ENCODE measurements at places on chromosomes 11 and 22. TPM values are rescaled to one million over a fixed set of nuclear protein-coding genes. Genes with fewer than 3 reads are reported as not detected.

DNA sequence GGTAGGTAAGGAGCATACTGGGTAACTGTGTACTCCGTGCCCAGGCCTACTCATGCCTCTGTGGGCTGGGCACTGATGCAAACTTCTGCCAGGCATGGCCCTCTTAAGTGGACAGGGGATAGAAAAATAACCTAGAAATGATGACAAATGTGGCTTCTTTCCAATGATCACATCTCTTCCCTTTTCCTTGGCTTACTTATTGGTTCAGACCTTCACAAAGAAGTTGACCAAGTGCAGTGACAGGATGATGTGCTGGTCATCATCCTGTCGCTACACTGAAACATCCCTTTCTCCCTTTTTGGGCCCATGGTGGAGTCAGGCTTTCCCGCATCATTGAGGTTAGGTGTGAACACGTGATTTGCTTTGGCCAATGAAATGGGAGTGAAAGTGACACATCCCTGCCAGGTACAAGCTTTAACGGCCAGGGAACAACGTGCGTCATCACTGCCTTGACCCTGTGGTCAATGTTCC lies 31.8 kb upstream of the APOBEC3A start:
- H3K27me3 ChIP-seq: peaks cover 18% of the 10 kb centered on the region
- DNase-seq: no peak
- H3K4me3 ChIP-seq: no peak overlapping the region
- no peak overlapping the region for H3K27ac ChIP-seq
- peaks cover 32% of the 10 kb centered on the region for H3K4me1 ChIP-seq

DNA sequence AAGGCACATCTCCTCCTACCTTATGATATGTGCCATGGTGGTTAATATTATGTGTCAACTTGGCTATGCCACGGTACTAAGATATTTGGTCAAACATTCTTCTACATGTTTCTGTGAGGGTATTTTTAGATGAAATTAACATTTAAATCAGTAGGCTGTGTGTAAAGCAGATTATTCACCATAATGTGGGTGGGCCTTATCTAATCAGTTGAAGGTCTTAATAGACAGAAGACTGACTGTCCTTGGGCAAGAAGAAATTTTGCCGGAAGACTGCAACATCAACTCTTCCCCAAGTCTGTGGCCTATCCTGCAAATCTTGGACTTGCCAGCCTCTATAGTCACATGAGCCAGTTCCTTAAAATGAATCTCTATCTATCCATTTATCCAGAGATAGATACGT lies 380.1 kb upstream of the DDI1 start:
- H3K4me3 ChIP-seq: no peak overlapping the region
- peaks cover 54% of the 10 kb centered on the region for H3K4me1 ChIP-seq
- DNase-seq: no peak
- H3K27ac ChIP-seq: no peak overlapping the region

POU2AF2 gene
- total RNA-seq: not detected

- H3K36me3 ChIP-seq: no peaks in the 10 kb centered on the region
- H3K27me3 ChIP-seq: peaks cover 10% of the 10 kb centered on the region
- peaks cover 16% of the 10 kb centered on the region for H3K4me1 ChIP-seq
- DNase-seq: peak; percentile 20
Observed at GRCh38 chr11:93648158-93648557, 13.3 kb upstream of the CEP295 start.

DNA sequence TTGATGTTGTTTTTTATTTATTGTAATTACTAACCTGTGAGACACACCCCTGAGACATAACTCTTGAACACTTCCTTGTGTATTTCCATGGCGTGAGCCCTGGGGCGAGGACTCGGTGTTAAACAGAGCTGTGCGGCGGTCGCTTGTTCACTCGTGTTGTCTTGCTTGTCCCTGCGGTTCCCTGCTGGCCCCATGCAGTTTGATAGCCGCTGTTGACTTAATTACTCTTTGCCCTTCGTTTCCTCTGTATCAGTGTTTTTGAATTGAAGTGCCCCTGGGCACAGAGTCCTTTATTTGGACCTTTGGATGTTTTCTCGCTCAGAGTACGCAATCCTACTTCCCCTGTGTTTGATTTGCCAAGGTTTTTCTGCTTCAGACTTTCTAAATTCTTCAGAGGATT lies 52.7 kb downstream of the TBC1D22A start:
- H3K4me1 ChIP-seq: peaks cover 61% of the 10 kb centered on the region
- H3K36me3 ChIP-seq: peaks cover 17% of the 10 kb centered on the region
- no peak overlapping the region for H3K4me3 ChIP-seq

RNF121 gene
- 38.4 TPM for total RNA-seq
